ENCODE measurements at places on chromosomes 2 and 18.

DNA sequence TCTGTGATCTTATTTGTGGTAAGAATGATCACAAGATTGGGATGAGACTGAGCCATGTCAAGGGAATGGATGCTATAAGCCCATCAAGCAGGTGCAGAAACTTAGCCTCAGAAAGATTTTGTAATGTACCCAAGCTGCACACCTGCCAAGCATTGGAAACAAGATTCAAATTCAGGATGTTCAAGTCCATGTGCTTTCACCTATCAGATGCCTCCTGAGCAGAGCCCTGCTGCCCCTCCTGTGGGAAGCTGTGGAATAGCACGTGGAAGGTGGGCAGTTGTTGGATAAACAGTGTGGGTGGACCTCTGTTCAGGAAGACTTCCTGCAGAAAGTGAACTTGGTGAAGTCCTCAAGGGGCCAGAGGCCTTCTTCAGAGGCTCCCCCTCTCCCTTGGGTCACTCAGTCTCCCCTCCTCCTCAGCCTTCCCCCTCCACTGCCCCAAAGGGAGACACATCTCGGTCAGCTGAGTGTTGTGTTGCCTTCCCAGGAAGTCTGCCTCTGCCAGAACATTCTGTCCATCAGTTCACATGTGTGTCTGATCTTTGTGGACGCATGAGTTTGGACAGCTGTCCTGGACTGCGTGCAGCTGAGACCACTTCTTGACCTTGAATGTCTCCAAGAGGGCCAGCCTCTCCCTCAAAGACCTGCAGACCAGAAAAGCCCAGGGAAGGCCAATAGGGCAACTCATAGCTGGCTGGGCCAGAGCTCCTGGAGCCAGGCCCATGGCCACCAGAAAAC, 186.1 kb downstream of the INHBB start:
- DNase-seq = no peak

- no peak for DNase-seq
These were observed 15.0 kb upstream of the DSG1 start for GRCh38 chr18:31302991-31303390.

DNA sequence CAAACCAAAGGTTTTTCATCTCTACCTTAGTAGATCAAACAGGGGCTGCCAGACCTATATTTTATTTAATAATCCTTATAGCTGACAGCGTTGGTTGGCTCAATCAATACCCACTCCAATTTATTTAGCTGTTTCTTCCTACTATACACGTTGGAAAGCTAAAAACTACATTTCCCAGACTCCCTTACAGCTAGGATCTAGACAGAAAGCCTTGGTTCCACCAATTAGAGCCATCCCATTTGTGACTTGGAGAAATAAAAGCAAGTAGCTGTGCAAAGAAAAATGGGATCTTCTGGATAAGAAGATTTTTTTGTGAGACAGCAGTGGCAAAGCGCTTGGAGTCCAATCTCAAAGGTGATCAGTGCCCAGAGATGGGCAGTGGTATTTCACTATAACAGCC, 331.3 kb upstream of the MEIS1 start:
- DNase-seq = no peak

DNA sequence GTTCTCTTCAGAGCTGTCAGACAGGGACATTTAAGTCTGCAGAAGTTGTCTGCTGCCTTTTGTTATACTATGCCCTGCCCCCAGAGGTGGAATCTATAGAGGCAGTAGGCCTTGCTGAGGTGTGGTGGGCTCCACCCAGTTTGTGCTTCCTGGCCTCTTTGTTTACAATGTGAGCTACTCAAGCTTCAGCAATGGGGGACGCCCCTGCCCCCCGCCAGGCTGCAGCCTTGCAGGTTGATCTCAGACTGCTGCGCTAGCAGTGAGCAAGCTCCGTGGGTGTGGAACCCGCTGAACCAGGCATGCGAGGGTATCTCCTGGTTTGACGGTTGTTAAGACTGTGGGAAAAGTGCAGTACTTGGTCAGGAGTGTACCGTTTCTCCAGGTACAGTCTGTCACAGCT, 24.0 kb upstream of the PAIP2B start:
- no peak for DNase-seq

DNA sequence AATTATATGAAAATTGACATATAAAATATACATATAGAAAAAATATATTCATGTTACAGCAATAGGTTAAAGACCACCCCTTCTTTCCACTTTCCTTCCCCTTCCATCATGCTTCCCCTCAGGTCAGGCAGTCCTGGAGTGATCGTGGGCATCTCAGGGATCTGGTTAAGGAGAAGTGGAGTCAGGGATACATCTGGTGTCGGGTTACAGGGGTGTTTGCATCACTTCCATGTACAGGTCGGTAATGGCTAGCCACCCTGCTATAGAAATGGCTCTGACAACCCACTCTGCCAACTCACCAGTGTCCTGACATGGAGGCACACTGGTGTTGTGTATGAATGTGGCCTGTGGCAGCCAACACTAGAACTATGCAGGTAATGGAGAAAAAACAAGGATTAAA, 36.3 kb upstream of the LGALSL start:
- no peak for DNase-seq

DNA sequence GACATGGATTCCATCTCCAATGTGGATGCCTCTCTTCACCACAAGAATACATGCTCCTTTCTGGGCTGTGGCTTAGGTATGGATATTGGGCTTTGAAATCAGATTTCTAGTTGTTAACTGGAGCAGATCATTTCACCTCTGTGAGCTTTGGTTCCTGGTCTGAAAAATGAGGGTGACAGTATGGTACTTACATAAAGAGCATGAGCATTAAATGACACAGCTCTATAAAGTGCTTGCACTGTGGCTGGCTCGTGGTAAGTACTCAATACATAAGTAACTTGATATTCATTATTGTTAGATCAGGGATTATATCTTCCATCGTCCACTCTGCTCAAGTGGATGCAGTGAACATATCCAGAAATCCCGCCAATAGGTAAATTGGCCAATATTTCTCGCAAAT, 33.4 kb downstream of the ARHGAP25 start:
- DNase-seq = no peak

DNA sequence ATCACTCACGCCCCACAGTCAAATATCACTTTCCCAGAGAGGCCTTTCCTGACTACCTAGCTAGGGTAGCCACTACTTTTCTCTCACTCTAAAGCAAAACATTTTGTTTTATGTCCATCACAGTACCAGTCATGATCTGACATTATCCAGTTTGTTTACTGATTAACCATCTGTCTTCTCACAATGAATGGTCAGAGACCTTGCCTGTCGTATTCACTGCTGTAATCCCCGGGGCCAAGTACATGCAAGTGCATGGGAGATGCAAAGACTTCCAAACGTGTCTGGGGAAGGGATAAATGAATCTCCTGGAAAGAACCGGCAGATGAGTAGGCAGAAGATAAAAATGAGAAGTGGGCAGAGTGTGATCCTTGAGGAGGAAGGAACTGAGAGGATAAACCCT, 39.7 kb downstream of the THUMPD2 start:
- DNase-seq = no peak

GRCh38 chr2:196638765-196639164, 750 bp upstream of the CCDC150 start:
- no peak for DNase-seq

- DNase-seq = no peak
These were observed 100.4 kb downstream of the SNTG2 start for GRCh38 chr2:1051075-1051474.
